ENCODE measurements at places on chromosomes 1 and 21.

DNA sequence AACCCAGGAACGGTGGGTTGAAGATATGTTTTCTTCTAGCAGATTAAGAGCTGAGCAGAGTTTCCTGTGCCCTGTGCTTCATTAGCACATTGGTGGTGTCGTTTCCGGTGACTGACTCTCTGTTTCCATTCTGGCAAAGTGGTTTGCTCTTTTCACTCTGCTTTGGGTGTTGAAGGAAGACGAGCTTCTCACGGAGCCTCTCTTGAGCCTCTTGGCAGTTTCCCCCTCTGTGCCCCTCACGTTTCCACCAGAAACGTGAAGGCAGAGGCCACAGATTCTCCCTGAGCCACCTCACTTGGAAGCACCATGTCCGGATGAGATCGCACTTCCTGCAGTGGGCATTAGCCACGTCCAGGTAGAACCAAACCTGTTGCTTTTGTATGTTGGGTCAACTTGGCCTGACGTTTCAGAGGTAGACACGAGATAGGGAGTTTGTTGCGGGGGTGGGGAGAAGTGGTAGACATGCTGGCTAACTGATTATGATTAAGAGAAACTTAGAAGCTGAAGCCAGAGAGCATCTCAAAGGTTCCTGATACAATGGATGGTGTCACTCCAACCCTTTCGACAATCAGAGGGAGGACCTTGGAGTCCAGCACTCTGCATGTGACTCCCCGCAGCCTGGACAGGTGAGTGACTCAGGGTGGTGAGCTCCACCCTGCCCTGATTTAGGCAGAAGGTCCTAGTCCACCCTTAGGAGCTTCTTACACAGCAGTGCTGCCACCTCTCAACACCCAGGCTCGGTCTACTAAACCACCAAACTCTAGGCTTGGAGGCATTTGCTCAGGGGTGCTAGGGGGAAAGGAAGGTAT lies at the start of gene LAX1:
Gene LAX1 (plus strand): TSS at position 155 of the 809 bp plus-strand sequence. CDS start 383 bp downstream, at position 538.
- DNase-seq, result no peak

DNA sequence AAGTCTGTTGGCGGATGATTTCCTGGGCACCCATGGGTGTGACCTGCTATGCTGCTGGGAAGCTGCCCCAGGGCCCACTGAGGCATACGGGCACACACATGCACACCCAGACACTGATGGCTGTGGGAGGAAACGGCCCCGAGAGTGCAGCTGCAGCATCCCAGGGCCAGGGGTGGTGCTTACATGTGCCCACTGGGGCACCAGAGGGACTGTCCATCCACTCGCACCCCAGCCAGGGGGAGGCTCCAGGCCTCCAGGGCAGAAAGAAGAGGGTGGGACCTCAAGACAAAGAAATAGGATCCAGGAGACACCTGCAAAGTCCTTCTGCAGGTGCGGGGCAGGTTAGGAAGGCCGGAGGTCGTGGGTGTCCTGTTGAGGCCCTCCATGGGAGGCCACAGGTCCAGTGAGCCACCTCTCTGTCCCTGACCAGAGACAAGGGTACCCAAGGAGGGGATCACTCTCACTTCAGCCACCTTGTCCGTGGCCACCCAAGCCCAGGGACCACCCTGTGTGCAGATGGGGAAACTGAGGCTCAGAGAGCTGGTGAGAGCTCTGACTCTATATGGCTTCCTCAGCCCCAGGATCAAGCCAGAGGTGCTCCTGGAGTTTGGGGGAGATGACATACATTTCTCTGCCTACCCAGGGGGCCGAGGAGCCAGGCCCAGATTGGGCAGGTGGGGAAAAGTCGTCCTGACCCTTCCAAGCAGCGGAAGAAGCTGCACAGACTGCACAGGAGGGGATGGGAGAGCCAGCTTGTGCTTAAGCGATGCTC lies 57.1 kb downstream of the WNT9A start:
- DNase-seq, result no peak

DNA sequence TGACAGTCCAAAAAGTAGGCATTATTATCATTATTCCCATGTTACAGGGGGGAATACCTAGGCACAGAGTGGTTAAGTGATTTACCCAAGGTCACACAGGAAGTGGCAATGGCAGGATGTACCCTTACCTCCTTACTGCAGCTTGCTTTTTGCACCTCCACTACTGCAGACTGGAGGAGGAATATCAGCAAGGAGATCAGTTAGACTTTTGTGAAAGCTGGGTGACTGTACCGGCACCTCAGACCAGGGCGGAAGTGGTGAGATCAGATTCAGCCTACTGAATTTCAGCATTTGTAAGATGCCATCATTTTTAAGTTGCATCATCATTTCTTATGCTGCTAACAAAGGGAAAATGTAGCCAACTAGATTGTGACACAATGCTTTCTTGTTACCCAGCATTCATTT lies 4.5 kb downstream of the ADARB1 start:
- DNase-seq, result no peak

GRCh38 chr1:1916851-1917251 lies 1.8 kb downstream of the CALML6 start:
- DNase-seq, result peak; percentile 6

DNA sequence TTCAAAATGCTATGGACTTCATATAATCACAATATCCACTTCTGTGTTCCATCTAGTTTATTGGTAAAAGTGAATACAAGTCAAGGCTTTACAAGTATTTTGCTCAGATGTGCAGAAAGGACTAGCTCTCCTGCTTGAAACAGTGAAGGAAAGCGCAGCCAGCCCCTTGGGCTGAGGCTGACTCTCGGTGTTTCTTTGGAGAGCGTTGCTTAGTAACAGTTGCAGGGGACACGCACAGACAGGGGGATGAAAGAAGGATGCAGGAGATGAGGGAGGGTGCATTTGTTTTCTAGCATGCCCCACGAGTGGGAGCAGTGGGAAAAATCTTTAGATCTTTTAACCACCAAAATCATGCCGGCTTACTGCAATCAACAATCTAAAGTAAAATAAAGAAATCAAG lies 9.1 kb downstream of the PYCR2 start:
- no peak for DNase-seq

GRCh38 chr1:219910716-219911115 lies 17.6 kb downstream of the SLC30A10 start:
- no peak for DNase-seq

DNA sequence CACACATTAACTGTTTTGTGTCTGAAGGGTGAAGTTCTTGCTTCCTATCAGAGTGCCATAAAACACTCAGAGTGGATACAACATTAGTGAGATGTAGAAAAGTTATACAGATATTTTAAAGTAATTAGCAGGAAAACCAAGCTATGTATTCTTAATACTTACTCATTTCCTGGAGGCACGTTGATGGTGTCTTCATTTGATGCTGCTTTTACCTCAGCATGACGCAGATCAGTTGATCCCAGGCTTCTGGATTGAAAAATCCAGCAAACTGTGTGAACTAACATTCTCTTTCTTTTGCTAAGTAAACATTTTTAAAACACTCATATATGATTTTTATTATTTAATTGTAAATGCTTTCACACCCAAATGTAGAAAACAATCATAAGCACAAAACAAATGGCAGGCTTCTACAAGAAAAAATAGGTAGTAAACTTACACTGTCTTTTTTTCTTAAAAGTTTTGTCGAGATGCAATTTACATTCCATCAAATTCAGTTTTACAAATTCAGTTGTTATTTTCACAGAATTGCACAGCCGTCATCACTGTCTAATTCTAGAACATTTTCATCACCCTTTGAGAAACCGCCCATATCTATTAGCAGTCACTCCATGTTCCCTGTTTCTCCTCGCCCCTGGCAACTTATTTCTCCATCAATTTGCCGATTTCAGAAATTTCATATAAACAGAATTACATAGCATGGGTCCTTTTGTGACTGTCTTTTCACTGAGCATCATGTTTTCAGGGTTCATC lies 198.9 kb downstream of the LRRC7 start:
- no peak for DNase-seq

DNA sequence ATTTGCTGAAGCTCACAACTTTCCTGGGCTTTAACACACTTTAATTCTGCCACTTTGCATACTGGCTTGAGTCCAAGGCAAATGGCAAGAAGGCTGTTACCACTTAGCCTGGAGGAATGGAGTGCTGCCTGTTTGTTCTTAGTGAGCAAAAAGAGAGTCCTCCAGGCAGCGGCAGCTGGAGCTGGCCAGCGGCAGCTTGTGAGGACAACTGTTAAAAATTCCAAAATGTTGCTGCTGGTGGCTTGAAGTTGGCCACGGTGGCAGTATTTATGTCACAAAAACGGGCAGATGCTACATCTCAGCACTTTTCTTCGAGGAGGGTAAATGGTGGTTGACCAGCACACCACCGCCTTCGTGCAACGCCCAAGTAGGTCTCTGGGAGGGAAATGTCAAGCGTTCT lies 27.3 kb downstream of the STPG1 start:
- no peak for DNase-seq

GRCh38 chr1:228754646-228755268 lies 19.5 kb downstream of the RHOU start:
- DNase-seq, result no peak

DNA sequence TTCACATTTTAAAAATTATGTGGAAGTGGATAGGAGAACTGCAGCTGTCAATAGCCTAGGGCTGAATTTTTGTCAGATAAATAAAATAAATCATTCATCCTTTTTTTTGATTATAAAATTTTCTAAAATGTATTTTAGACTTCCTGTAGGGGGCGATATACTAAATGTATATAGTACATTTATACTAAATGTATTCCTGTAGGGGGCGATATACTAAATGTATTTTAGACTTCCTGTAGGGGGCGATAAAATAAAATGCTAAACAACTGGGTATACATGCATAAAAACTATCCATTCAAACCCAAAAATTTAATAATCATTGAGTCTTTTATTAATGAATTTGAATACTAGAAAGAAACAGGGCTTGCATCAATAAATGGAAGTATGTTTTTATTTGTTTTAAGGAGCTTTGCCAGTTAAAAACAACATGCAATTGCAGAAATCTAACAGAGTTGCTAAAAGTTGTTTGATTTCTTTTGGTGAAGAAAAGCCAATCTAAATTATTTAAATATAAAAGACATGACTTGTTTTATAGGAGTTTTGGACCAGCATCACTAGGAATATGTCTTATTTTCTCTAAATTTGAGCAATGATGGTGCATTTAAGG lies 31.4 kb downstream of the CLCA1 start:
- peak; percentile 70 for DNase-seq

DNA sequence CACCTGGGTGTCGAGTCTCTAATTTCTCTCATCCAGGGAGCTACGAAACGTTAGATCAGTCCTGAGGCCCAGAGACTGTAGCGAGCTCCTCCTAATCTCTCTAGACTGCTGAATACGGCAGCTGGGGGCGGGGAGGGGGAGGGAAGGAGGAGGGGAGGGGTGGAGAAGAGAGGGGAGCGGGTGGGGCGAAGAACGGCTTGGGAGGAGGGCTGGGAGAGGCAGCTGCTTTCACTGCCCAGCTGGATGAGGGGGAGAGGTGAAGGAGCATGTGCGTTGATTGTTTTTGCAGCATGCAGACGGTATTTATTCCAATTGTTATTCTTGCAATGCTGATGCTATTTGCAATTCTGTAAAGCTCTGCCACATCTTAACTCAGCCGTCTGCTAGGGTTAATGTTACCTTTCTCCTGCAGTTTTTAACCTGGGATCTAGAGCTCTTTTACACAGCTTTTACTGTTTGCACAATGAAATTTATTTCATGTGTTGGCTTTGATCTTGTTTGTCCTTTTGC lies 790 bp downstream of the DNAJC6 start:
- DNase-seq, result no peak

DNA sequence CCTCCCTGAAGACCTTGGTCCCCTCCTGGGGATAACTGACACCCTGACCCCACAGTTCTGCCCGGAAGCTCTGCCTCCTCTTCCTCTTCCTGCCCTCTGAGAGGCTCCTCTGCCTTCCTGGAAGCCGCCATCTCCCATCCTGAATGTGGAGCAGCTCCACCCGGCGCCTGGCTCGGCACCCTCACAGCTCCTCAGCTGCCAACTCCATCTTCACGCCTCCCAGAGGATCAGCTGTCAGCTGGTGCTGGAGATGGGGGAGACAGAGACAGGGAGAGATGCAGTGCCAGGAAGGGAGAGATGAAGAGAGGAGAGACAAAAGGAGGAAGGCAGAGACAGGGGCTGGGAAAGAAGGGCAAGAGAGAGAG lies 210.4 kb upstream of the CSF3R start:
- DNase-seq, result no peak

DNA sequence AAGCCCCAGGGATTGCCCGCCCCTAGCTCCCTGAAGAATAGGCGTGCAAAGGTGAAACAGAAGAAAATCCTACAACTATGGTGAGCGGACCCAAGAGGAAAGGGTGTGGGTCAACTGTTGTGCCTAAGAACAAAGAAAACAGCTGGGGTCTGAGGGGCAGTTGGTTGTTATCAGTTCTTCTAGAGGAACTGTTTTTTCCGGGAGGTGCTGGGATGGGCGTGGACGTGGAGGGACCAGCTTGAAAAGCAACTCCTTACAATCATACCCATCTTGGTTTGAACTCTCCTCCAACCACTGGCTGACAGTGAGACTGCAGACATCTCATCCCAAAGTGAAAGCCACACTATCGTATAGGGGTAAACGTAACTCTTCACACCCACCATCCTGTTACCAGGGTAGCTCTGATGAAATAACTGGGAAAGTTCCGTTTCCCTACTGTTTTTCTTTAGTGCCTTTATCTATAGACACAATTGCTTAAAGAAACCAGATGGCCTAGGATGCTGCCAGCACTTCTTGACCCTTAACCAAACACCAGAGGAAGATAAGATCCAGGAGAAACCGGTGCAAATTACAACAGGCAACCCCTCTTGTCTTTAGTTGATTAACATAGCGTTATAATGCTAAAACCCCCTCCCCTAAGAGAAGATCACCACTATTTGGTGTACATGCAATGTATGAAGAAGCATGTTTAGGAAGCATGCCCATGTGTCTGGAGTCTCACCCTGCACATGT lies 25.6 kb upstream of the FAM89A start:
- no peak for DNase-seq

DNA sequence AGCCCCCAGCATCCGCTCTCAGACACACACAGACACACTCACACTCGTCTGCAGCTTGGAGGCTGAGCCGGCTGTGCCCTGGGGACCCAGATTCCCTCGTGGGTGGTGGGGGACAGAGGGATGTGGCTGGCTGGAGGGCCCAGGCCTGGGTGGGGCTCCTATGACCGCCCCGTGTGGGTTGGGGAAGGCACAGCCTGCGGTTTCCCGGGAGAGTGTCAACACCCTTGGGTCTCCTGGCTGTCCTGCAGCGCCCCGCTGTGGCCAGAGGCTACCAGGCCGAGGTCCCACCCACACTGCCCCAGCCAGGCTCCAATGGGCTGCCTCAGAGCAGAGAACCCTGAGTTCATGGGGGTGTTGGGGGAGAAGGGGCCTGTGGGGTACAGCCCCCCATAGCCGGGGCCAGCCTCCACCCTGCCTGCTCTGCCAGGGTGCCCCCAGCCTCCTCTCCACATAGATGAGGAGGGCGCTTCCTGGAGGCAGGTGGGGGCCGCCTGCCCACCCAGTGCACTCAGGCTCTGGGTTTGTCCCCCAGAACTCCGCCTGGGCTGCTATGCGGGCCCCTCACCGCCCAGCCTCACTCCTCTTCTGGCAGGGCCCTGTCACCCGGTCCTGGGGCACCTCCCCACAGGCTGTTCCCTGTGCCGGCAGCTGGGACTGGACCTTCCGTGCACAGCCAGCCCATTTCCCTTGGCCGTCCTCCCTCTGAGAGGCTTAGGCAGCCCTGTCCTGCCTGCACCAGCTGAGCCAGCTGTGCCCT lies at the start of gene TTC34:
Gene TTC34 (minus strand): TSS at position 159 of the 757 bp plus-strand sequence. CDS start 866 bp downstream, outside the sequence.
- no peak for DNase-seq

- DNase-seq, result no peak
Observed at GRCh38 chr1:53182716-53183094, 13.9 kb upstream of the CPT2 start.

Data from hepatocyte (in vitro differentiated cells).